ENCODE measurements at places on chromosomes 5 and 9. TPM values are rescaled to one million over a fixed set of nuclear protein-coding genes. Genes with fewer than 3 reads are reported as not detected.

Gene PAEP
- not detected for total RNA-seq

GRCh38 chr5:958701-959571, 49.7 kb upstream of the NKD2 start:
- peaks cover 23% of the 10 kb centered on the region for H3K4me1 ChIP-seq
- H3K4me3 ChIP-seq: no peak overlapping the region
- no peaks in the 10 kb centered on the region for H3K36me3 ChIP-seq
- H3K27ac ChIP-seq: no peak overlapping the region
- no peak for DNase-seq

GRCh38 chr5:10081584-10081983, 168.1 kb downstream of the ATPSCKMT start:
- H3K27ac ChIP-seq: no peak overlapping the region
- DNase-seq: no peak
- H3K27me3 ChIP-seq: no peaks in the 10 kb centered on the region
- H3K4me3 ChIP-seq: no peak overlapping the region
- H3K4me1 ChIP-seq: no peaks in the 10 kb centered on the region
- H3K36me3 ChIP-seq: no peaks in the 10 kb centered on the region

DNA sequence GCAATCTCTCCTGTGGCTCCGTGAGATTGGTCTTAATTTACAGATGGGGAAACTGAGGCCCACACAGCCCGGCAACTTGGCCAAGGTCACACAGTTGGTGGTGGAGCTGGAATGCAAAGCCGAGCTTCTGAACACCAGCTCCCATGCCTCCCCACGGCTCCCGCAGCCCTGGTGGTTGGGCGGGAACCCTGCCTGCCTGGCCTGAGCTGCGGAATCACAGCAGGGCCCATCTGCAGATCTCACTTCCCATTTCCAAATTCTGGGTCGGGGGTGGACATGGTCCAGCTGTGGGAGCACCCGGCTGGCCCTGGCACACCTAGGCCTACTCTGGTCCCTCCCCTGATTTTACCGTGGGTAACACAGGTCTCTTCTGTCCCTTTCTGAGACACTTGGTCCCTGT, 35.3 kb upstream of the PHYKPL start:
- no peaks in the 10 kb centered on the region for H3K36me3 ChIP-seq
- no peaks in the 10 kb centered on the region for H3K4me1 ChIP-seq
- H3K4me3 ChIP-seq: no peak overlapping the region
- H3K27ac ChIP-seq: no peak overlapping the region
- H3K27me3 ChIP-seq: no peaks in the 10 kb centered on the region
- DNase-seq: no peak

GRCh38 chr9:113589890-113590289, 126.4 kb downstream of the RGS3 start:
- DNase-seq: no peak
- no peak overlapping the region for H3K4me3 ChIP-seq
- H3K27me3 ChIP-seq: no peaks in the 10 kb centered on the region

DNA sequence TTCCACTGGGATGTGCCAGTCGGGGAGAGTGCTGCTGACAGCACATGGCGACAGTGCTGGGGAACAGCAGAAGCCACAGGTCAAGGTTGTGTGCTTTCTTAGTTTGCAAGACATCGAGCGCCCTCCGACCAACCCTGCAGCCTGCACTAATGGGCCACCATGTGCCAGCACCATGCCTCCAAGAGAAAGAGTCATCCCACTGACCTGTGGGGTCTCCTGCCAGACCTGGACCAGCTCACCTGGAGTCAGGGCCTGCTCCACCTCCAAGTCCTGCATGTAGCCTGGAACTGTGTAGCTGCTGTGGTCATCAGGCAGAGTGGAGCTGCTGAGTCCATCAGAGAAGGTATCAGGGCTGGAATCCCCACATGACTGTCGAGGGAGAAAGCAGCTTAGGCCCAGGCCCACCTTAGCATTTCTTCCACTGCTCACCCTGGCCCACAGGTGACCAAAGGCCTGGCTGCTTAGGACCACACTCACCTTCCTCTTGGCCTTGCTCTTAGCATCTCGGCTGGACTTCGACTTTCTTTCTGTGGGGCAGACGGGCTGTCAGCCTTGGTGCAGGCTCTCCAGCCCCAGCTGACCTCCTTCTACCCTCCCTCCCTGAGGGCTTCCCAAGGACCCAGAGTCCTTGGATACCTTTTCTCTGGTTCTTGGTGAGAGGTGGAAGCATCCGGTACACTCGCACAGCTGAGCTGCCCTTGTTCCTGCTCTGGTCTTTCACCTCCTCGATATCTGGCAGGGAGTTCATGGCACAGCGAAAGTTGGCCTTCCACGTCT, 4.1 kb downstream of the IRF1 start:
- peaks cover 34% of the 10 kb centered on the region for H3K4me1 ChIP-seq
- H3K27ac ChIP-seq: no peak overlapping the region
- no peak for DNase-seq
- peaks cover 54% of the 10 kb centered on the region for H3K36me3 ChIP-seq
- H3K27me3 ChIP-seq: no peaks in the 10 kb centered on the region

Measured in GM12878 (cell line).